ENCODE measurements at places on chromosomes 3 and 15.

GRCh38 chr15:70512772-70513362 lies 250.5 kb downstream of the UACA start:
- no peak for DNase-seq

GRCh38 chr15:85027421-85027820 lies 45.8 kb downstream of the PDE8A start:
- DNase-seq = no peak

- DNase-seq = no peak
Measured at GRCh38 chr3:36957862-36958686, 13.2 kb upstream of the TRANK1 start.

DNA sequence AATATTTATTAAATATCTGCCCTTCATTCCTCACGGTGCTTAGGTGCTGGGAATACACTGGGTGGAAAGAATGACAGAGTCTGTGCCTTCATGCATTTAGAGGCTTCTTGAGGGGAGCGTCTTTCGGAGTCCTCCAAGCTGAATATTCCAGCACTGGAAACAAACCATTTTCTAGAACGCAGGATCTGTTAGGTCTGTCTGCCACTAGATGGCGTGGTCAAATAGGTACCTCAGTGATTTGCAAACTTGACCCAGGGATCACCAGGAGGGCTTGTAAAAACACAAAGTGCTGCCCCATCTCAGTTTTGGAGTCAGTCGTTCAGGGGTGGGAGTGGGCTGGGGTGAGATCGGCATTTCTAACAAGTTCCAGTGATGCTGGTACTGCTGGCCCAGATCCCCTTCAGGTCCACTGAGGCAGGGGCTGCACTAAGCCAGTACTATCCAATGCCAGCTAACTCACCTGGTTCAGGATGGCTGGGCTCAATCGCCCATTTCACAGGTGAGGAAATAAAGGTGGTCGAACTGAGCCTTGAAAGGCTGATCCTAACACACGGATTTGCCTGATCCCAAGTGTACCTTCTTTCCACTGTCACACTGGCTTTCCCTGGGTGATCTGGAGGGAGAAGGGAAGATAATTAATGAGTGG lies 14.8 kb downstream of the ARNT2 start:
- no peak for DNase-seq

DNA sequence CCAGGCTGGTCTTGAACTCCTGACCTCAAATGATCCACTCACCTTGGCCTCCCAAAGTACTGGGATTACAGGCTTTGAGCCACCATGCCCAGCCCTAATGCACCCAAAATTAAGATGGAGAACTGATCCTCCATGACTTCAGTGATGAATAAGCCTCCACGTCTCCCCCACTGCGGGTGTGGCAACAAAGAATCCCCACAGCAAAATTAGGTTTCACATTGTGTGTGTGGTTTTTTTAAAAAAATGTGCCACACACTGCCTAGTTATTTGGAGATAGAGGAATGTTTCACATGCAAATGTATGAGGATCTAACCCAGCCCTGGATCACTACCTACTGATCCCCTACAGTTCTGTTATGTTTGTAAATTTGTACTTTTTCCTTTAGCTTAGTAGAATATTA lies 17.3 kb downstream of the HDAC11 start:
- no peak for DNase-seq

- DNase-seq = no peak
Measured at GRCh38 chr3:18579661-18580060, 154.5 kb upstream of the SATB1 start.

DNA sequence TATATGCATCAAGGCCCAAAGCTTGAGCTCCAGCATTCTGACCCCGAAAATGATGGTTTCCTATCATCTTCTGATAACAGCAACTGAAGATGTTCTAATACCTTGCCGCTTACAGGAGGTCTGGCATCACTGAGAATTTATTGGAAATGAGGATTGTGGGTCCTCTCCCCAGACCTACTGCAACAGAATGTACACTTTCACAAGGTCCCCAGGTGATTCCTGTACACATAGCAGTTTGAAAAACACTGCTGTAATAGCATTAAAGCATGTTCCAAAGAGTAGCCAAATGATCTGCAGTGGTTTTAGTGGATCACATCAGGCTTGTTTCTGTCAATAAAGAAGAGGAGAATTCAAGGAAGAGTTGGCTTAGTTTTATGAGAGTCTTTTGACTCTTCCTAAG lies 11.3 kb downstream of the TGFBR2 start:
- no peak for DNase-seq

DNA sequence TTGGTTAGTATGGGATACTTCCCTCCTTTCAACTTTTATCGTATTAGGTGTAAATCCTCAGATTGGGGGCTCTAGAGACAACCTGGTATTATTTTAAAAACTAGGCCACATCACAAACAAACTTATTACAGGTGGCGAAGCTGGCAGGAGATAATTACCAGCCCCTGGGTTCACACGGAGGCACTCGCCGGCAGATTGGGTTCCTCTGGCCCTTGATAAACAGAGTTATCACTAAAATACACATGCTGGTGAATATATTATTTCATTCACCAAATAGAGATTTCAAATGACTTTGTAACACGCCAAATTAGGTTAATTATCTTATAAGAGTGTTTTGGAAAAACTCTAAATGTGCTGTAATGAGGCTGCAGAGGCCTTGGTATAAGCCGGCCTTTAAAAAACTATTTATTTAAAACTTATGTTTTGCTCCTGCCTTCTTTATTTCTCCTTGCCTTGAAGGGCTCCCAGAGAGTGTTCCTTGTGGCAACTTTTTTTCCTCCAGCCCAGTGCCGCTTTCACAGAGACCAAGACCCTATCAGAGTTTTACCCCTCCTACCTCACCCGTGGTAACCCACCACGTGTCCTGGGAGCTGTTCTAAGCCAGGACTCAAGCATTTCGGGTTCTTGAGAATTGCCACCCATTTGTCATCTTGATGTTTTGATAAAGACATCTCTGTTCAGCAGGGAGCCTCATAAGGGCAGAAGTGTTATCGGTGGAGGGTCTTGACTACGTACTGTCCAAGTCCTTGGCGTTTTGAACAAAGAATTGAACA lies 468.6 kb upstream of the CFAP20DC start:
- DNase-seq = no peak
